ENCODE measurements at places on chromosomes 12 and 14.

- DNase-seq, result no peak
Observed at GRCh38 chr12:124321556-124322270, 26.8 kb downstream of the RFLNA start.

GRCh38 chr12:111244673-111245072 lies 124.2 kb downstream of the PHETA1 start:
- DNase-seq, result no peak

GRCh38 chr14:25103271-25103670 lies 53.3 kb upstream of the STXBP6 start:
- no peak for DNase-seq

GRCh38 chr12:81518638-81519037 lies 240.5 kb downstream of the PPFIA2 start:
- no peak for DNase-seq

- no peak for DNase-seq
Observed at GRCh38 chr12:48077111-48077510, 28.8 kb downstream of the SENP1 start.

DNA sequence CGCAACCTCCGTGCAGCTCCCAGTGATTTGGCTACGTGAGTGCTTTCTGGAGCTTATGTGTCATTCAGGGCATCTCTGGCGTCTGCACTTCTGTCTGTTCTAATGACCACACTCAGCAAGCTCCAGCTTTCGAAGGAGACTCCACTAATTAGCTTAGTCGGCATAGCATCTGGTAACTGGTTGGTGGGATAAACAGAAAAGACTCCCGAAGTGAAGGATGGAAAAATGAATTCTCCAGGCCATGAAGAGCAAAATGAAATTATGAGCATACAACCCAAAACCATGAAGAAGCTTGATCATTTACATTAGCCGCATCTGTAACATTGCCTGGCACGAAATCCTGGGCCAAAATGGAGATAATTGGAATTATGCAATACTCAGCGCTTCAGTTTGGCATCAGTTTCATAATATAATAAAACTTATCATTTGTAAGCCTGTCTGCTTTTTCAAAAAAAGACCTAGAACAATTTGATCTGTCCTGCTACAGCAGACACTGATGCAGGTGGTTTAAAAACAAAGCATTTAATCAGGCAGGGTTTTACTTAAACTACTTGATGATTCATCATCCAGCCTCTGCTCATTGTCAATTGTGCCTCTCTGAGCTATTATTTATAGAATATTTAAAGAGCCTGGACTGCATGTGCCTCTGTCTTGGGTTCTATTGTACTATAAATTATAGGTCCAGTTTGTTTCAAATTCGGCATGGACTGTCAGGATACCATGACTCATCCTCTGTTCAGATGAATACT lies 87.4 kb downstream of the SYT1 start:
- DNase-seq, result peak; percentile 3

DNA sequence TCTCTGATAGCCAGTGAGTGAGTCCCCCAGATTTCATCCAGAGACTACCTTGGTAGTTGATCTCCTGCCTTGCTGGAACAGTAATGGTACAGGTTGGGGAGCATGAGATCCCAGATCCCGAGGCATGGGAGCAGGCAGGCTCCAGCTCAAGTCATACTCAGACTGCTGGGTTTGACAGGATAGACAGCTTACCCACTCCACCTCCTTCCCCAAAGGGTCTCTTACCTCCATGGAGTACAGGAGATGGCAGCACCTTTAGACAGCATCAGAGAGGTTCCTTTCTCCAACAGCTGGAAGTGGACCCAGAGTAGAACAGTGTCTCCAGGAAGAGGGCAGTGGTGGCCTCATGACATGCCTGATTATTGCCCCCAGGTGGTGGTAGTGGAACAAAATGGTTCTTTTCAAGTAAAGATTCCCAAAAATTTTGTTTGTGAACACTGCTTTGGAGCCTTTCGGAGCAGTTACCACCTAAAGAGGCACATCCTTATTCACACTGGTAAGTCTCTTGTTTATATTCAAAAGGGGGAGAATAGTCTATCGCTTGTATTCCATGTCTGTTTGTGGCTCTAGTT lies 4.9 kb upstream of the CSAD start:
- no peak for DNase-seq

DNA sequence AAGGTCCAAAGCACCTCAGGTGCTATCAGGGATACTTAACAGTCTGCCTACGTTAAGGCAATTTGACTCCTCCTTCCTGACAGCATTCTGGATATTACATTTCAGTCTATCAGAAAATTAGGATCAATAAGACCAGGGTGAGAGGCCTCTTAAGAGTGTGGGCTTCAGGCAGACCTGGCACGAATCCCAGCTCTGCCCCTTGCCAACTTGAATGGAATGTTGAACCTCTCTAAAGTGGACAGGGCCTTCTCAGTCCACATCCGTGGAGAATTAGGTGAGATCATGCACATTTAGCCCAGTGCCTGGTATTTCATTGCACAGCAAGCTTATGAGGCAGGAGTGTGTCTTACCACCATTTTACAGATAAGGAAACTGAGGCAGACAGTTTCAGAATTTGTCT lies 25.9 kb downstream of the DCAF4 start:
- no peak for DNase-seq

Measured in iris pigment epithelial cell (primary cell).